ENCODE measurements at places on chromosomes 1 and 21. TPM values are rescaled to one million over a fixed set of nuclear protein-coding genes. Genes with fewer than 3 reads are reported as not detected.

- peaks cover 10% of the 10 kb centered on the region for H3K4me1 ChIP-seq
- no peaks in the 10 kb centered on the region for H3K36me3 ChIP-seq
- H3K27me3 ChIP-seq, result peaks cover 4% of the 10 kb centered on the region
- no peak overlapping the region for H3K4me3 ChIP-seq
These were observed 3.4 kb upstream of the PDE9A start for GRCh38 chr21:42650033-42650370.

DNA sequence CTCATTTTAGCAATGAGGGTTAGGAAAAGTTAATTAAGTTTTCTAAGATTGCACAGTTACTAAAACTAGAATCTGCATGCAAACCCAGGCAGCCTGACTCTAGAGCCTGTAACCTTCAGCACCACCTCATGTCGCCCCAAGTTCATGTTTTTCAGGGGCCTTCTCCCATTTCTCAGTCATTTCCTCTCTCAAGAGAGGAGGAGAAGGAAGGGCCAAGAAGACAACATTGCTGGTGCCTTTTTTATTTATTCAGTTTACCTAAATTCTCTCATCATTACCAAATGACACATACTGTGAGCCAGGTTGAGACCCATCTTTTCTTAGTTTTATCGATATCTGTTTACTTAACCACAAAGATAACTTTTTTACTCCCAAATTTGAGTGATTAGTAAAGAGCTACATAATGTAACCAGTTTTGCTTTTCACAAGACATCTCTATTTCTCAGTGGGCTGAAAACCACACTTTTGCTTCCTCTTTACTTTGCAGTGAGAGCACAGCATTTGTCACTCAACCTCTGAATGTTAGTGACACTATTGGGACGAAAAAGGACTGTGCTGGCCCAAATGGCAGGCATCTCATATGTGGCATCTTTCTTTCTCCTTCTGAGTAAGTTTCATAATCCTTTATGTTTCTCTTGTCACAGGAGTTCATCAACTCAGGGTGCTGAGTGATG is at the start of gene CD101:
Gene CD101, plus strand, starts transcription at position 507 of the 674 bp plus-strand sequence. Its CDS starts 58 bp downstream, at position 565.
- no peak within 1 kb of the TSS for H3K4me3 ChIP-seq
- H3K4me1 ChIP-seq, result peaks cover 14% of the 10 kb centered on the region
- peaks cover 4% of the 10 kb centered on the region for H3K36me3 ChIP-seq
- peak within 1 kb of the TSS; percentile 43 for H3K27ac ChIP-seq
- DNase-seq, result no peak
- H3K27me3 ChIP-seq, result no peaks in the 10 kb centered on the region

GRCh38 chr21:26445440-26445839 is 127.6 kb downstream of the CYYR1 start:
- no peak overlapping the region for H3K4me3 ChIP-seq
- H3K27ac ChIP-seq, result no peak overlapping the region
- no peaks in the 10 kb centered on the region for H3K36me3 ChIP-seq

DNA sequence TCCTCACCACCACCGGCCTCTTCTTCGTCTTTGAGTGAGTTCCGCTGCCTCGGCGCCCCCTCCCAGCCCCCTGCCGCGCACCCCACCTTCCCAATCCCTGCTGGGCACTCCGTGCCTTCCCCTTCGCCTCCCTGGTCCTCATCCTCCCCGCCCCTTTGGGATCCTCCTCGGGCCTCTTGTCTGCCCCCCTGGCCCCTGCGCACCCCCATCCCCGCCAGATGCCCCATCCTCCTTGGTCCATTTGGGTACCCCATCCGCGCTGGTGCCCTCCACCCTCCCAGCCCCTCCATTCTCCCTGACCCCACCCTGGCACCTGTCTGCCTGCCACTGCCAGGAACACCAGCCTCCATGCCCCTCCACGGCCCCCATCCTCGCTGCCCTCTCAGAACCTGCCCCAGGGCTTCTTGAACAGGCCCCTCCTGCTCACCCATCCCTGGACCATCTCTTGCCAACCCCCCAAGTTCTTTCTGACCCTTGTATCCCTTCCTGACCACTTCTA is 667 bp downstream of the ZDHHC18 start:
- peaks cover 60% of the 10 kb centered on the region for H3K4me1 ChIP-seq
- peaks cover 33% of the 10 kb centered on the region for H3K36me3 ChIP-seq
- peak overlapping the region; percentile 91 for H3K27ac ChIP-seq
- H3K27me3 ChIP-seq, result no peaks in the 10 kb centered on the region

DNA sequence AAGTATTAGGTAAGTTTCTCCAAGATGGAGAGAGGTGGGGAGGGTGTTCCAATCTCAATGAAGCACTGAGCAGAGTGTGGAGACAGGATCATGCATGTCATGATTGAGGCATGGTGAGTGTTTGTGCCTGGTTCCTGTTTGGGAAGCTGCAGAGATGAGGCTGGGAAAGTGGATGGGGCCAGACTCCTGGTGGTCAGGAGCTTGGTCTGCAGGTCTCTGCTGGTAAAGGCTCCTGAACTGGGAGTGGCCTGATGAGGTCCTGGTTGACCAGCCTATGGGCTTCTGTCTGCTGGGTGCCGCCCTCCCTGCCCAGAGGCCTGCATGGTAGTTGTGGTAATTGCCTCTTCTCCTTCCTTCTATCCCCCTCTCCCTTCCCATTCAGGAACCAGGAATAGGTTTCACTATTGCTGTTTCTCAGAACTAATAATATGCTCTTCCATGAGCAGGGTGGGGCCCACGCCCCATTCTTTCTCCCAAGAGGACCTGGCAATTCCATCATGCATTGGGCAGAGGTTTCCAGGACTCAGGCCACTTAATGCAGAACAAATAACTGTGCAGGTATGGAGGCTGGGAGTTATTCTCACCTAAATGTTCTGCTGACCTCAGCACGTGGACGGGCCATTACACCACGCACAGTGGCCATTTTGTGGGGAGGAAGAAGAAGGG is 24.5 kb downstream of the PROK1 start:
- no peaks in the 10 kb centered on the region for H3K27me3 ChIP-seq
- H3K27ac ChIP-seq, result no peak overlapping the region
- no peak for DNase-seq

GUCA2A gene
- total RNA-seq, result not detected

FGR gene
- 0.35 TPM for total RNA-seq
